ENCODE measurements at places on chromosomes 1 and 21. TPM values are rescaled to one million over a fixed set of nuclear protein-coding genes. Genes with fewer than 3 reads are reported as not detected.
A peak's percentile ranks its signal among the peaks of the same experiment; 100 is the strongest.

OR2AK2 gene
- not detected for total RNA-seq

GRCh38 chr1:209493559-209493958 is 90.0 kb upstream of the CAMK1G start:
- peak; percentile 21 for DNase-seq

AKNAD1 gene
- total RNA-seq: not detected

DNA sequence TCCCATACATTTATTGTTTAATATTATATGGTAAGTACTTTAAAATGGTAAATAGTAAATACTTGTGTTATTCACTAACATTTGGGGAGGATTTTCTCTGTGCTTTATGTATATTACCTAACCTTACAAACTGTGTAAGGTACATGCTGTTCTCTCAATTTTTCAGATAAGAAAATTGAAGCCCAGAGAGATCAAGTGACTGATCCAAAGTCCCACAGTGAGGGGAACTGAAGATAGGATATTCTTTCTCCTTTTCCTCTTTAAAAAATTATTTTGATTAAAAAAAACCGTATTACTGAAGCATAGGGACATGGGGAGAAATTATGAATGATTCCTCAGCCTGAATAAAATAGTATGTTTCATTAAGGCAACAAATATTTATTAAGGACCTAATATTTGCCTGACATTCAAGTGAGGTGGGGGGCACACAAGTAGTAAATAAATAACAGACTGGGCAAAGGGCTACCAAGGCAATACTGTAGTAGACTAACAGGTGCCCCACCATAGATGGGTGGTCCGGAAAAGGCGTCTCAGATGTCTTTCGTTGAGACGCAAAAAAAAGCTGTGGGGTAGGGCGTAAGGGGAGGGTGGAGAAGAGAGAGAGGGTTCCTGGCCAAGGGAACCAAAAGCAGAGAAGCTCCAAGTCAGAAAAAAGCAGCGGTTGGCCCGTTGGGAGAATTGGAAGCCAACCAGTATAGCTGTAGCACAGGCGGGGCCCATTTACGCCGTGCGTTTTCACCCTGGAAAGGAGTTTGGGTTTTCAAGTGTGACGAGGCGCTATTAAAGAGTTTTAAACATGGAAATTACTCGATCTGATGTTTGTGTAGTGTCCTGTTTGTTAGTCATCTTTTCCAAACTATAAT is 944 bp upstream of the AGO3 start:
- peak; percentile 64 for DNase-seq

GRCh38 chr21:45067462-45068285 is 6.7 kb upstream of the ADARB1 start:
- no peak for DNase-seq

FCRL4 gene
- not detected for total RNA-seq

GRCh38 chr1:112387807-112388206 is 8.2 kb upstream of the CTTNBP2NL start:
- DNase-seq: no peak

TMCC2 gene
- 4.8 TPM for total RNA-seq

SNX7 gene
- 81.5 TPM for total RNA-seq

HTR6 gene
- total RNA-seq: not detected
